CD4-positive, alpha-beta T cell treated with Interleukin-6 at 100 ng/mL for 8 hours (primary cell): ENCODE measurements at places on chromosomes 16 and 17.

GRCh38 chr16:1564325-1564724 is 30.9 kb downstream of the TMEM204 start:
- DNase-seq, result no peak

DNA sequence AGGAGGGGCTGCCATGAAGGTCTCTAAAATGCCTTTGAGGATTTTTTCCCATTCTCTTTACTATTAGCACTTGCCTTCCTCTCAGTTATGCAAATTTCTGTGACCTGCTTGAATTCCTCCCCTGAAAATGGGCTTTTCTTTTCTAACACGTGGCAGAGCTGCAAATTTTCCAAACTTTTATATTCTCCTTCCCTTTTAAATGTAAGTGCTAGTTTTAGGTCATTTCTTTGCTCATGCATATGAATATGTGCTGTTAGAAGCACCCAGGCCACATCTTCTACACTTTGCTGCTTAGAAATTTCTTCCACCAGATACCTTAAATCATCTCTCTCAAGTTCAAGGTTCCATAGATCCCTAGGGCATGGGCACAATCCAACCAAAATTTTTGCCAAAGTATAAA is 11.8 kb downstream of the CLEC10A start:
- no peak for DNase-seq

- no peak for DNase-seq
Observed at GRCh38 chr17:43552229-43552837, 6.2 kb upstream of the ETV4 start.

- DNase-seq, result no peak
Observed at GRCh38 chr16:76614269-76614668, 337.1 kb downstream of the CNTNAP4 start.

- DNase-seq, result no peak
Observed at GRCh38 chr16:57630931-57631845, 2.8 kb downstream of the ADGRG1 start.

GRCh38 chr16:21524068-21524751 is 75.2 kb upstream of the METTL9 start:
- DNase-seq, result no peak

DNA sequence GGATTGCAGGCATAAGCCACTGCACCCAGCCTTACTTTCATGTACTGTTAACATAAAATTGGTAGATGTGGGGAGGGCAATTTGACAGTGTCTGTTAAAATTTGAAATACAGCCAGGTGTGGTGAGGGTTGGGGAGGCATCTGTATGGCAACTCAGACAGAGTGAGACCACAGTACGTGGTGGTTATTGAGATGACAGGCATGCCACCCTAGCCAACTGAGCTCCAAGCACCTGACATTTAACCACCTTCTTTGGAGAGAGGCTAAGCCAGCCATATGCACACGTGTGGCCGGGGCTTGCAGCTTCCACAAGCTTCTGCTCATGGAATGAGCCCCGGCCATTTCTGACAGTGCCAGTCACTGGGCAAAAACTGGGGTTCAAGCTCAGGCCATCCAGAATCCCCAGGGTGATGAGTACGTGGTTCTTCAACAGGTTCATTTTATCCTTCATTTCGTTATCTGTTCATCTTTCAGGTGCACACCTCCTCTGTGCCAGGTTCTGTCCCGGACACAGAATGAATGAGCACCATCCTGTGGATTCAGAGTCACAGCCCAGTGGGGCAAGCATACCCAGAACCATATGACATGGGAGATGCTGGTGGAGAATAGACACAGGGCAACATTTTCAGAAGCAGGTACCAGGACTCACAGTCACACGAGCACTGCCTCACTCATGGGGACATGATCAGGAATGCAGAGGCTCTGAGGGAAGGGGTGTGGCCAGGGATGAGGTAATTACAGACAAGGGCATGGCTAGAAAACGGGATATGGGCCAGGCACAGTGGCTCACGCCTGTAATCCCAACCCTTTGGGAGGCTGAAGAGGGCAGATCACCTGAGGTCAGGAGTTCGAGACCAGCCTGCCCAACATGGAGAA is 36.2 kb downstream of the C16orf82 start:
- DNase-seq, result no peak

DNA sequence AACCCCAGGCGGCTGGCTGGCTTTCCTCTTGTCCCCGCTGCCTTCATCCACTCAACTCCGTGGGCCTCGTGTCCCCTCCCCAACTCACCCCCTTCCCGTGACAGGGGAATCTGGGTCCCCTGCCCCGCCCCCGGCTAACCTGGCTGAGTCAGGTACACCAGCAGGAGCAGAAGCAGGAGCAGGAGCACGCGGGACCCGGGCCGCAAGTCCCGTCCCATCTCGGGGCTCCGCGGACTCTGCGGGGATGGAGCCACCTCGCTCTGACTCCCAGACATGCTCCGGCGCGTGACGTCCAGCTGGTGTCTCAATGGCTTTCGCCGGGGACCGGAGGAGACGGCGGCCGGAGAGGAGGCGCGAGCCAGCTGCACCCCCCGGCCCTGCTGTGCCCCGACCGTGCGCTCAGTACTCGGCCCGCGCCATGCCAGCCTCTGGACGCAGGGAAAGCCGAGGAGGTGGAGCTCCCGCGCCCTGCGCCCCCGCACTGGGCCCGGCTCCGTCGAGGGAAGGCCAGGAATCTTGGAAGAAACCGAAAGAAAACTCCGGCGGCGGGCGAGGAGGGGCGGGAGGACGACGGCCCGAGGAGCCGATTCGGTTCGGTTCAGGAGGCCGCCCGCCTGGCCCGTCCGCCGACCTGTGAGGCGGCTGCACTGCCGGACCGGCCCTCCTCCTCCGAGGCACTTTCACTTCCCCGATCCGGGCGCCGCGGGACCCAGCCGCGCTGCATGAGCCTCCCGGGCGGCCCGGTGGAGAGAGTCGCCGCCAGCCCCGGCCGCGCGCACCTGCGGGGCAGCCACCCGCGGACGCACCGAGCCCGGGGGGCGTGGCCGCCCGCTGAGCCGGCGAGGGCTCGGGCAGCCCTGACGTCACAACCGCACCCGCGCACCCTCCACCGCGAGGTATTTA is at the start of the genes CXCL16 and ZMYND15:
TSS of gene CXCL16 (minus strand) at position 807 of the 903 bp plus-strand sequence. CDS start at position 218, 589 bp downstream.
TSS of gene ZMYND15 (plus strand) at position 712 of the 903 bp plus-strand sequence. CDS start 716 bp downstream, outside the sequence.
- DNase-seq, result peak; percentile 43

DNA sequence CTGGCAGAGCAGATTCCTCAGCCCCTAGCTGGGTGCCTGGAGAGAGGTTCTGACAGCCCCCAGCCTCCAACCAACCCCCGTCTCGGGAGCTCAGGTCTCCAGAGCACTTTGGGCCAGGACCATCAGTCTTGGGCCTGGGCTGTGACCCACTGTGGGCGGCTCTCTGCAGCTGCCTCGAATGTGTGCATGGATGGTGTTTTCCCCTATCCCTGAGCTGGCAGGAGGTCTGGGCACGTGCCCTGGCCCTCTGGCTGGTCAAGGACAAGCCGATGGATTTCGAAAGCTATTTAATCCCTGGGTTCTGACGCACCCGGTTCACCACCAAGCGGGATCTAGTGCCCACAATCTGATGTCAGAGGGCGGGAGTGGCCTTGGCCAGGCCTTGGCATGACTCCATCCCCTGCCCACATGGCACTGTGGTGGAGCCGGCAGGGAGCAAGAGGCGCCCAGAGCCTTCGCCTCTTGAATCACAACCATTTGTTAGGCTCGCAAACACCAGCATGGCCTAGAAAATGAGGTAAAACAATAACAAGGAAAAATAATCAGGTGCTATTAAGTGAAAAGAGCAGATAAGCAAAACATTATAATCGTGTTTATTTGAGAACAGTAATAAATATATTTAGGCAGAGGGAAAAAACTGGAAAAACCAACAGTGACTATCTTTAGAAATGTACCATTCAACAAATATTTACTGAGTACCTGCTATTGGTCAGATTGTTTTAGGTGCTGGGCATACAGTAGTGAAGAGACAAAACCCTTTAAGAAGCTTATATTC is 69.3 kb upstream of the TOB1 start:
- DNase-seq, result no peak

- DNase-seq, result no peak
Observed at GRCh38 chr16:1978476-1979120, 2.7 kb downstream of the NOXO1 start.

GRCh38 chr16:70751593-70751992 is 49.4 kb downstream of the VAC14 start:
- DNase-seq, result no peak

DNA sequence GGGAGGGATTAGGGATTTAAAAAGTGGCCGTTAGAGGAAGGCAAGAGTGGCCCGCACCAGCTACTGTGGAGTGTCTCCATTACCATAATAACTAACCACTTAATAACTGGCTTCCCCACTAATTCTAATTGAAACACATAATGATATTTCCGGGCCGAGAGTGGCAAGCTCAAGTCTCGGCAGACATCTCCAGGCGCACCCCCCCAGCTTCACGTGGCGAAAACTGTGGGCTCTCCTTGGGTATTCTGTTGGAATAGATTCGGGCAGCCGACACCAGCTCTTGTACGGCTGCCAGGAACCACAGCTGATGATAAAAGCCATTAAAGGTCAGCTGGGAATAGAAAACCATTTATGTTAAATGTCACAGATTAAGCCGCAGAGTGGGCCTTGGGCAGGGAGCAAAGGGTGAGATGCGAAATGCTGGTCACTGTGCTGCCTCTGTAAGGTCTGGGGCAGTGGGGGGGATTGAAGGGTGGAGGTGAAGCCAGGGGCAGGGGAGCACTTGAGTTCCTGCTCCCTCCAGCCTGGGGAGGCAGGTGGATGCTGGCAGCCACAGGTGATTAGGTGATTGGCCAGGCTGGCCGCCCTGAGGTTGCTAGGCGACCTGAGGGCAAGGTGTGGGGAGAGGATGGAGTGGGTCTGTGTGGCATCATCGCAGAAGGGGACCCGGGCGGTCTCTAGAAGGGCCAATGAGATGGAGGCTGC is 115.6 kb upstream of the SDK2 start:
- no peak for DNase-seq

DNA sequence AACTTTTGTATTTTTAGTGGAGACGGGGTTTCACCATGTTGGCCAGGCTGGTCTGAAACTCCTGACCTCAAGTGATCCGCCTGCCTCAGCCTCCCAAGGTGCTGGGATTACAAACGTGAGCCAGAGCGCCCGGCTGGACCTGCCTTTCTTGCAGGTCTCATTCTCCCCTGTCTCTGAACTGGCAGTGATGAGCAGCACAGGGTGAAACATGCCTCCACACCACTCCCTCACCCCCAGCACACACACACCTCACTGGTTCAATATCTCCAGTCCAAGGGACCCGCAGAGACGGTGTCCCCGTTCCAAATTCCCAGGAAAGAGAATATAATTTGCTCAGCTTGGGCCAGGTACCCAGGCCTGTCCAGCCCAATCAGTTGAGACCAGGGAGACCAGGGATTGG is 23.3 kb downstream of the SLC5A11 start:
- no peak for DNase-seq

DNA sequence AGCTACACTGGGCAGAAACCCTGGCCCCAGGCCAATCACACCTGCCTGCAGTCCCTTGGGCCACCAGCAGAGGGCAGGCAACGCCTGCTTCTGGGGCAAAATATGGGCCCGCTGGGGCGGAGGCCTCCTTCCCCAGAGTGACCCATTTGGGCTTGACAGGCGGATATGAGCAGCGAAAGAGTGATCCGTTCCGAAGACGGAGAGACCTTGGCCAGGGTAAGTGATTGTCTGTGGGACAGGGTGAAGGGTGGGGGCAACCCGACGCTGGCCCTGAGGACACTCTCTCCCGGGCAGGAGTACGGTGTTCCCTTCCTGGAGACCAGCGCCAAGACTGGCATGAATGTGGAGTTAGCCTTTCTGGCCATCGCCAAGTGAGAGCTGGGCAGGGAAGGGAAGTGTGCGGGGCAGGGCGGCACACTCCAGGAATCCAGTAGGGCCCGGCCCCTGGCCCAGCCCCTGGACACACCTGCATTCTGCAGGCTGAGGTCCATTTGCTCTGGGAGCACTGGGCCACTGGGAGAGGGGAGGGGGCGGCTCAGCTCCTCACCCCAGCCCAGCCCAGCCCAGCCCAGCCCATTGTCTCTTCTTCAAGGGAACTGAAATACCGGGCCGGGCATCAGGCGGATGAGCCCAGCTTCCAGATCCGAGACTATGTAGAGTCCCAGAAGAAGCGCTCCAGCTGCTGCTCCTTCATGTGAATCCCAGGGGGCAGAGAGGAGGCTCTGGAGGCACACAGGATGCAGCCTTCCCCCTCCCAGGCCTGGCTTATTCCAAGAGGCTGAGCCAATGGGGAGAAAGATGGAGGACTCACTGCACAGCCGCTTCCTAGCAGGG is 3.5 kb upstream of the NHERF1 start:
- peak; percentile 80 for DNase-seq

DNA sequence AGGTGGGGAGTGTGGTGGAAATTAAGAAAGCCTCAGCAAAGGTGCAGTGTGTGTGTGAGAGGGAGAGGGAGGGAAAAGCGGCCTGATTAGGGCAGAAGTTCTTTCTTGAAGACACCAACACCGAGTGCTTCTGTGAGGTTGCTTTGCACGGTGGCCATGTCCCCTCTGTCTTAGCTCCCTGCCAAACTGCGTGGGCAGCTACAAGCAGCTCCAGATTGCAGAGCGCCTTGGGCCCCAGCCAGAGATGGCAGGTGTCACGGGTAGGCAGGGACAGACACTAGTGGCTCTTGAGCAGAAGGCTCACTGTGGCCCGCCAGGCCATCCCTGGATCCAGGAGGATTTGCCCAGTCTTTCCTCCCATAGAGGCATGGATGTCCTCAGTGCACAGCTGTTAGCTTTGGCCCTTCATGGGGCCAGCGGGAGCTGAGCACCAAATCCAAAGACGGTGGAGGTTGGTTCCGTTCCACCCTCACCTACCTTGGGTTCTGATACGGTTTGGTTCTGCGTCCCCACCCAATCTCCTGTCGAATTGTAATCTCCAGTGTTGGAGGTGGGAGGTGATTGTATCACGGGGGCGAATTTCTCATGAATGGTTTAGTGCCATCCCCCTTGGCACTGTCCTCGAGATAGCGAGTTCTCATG is 21.4 kb downstream of the KIAA0513 start:
- no peak for DNase-seq

DNA sequence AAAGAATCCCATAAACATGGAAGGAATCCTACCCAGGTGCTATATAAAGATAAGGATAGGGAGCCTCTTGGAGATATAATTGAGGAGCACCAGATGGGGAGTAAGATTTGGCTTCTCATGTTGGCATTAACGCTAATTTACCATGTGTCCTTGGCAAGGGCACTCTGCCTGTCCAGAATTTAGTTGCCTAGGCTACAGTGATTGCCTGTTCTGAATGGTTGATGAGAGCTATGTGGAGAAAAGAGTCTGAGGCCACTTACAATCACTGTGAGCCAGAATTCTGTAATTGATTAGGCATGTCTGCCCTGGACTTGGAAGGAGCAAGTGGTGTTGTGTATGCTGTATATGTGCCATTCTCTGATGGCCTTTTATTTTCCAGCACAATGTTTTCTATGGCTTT is 1101.2 kb upstream of the RBFOX1 start:
- no peak for DNase-seq
